ENCODE measurements at places on chromosomes 3 and 15.

- no peak for DNase-seq
Observed at GRCh38 chr15:67869701-67870100, 29.9 kb upstream of the RNU6-1 start.

GRCh38 chr15:39573844-39574243 lies 7.0 kb upstream of the THBS1 start:
- DNase-seq, result no peak

DNA sequence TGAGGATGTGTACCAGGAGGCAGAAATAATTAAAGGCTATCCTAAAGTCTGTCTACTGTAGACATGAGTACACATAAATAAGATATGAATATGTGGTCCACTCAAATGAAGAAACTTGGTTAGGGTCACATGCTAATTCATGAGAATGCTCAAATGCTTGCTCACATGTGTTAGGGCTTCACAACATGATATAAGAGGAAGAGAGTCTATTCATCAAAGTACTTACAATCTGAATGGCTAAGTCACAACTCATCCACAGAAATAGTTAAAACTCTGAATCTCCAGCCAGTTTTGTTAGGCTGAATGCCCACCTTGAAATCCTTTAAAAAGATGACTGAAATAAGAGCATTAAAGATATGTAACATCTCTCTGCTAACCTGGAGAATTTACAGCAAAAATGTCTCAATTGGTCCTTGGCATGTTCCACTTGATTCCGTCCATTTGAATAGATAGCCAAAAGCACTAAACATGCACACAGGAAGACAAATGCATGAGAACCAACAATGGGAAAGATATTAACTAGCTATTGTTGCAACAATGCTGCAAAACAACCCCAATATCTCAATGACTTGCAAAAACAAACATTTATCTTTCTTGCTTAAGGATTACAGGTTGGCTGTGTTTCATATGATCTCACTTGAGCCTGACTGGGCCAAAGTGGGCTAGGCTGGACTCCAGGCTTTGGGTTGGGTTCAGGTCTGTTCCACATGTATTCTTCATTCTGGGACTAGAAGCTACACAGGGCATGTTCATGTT lies 10.6 kb upstream of the TBC1D5 start:
- DNase-seq, result no peak

GRCh38 chr15:80404761-80405553 lies 775 bp downstream of the ARNT2 start:
- no peak for DNase-seq

- no peak for DNase-seq
Observed at GRCh38 chr3:157064402-157064801, 95.5 kb downstream of the CCNL1 start.

GRCh38 chr3:177597311-177598096 lies 400.2 kb upstream of the TBL1XR1 start:
- peak; percentile 21 for DNase-seq

GRCh38 chr3:123290962-123291361 lies 89.2 kb downstream of the SEC22A start:
- no peak for DNase-seq

- no peak for DNase-seq
Observed at GRCh38 chr3:116951610-116952009, 242.0 kb downstream of the TUSC7 start.

DNA sequence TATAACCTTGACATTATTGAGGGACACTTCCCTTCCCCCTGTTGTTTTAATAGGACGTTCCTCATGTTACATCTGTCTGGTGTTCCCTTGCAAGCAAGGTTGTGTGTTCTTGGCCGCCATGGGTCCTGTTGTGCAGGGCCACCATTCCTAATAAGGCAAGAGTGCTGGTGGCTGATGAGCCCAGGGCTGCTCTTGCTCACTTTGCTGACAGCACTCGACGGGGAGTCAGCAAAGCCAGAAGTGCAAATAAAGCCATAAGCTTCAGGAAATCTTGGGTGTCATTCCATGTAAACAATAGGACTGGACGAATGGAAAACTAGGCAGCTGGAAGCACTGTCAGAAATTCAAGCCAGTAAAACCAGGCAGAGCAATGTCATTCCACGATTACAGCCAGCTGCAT lies 75.8 kb downstream of the SQOR start:
- no peak for DNase-seq

DNA sequence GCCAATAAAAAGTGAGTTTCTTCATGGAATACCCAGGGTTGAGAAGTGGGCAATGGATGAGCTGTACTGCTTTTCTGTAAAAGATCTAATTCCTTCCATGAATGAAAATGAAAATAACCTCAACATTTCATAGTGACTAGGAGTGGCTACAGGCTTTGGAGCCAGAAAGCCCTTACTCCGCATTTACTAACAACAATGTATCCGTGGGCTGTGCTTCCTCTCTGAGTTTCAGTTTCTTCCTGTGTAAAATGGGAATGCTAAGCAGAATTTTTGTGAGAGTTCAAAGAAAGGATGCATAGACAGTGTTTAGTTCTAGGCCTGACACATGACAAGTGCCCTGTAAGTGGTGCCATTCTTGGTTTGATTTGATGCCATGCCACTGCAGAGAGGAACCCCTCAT lies 47.5 kb upstream of the TM4SF1 start:
- no peak for DNase-seq

GRCh38 chr3:12560505-12561190 lies 3.8 kb downstream of the MKRN2 start:
- DNase-seq, result peak; percentile 44

GRCh38 chr3:141659821-141660613 lies 78.1 kb upstream of the RNF7 start:
- no peak for DNase-seq

DNA sequence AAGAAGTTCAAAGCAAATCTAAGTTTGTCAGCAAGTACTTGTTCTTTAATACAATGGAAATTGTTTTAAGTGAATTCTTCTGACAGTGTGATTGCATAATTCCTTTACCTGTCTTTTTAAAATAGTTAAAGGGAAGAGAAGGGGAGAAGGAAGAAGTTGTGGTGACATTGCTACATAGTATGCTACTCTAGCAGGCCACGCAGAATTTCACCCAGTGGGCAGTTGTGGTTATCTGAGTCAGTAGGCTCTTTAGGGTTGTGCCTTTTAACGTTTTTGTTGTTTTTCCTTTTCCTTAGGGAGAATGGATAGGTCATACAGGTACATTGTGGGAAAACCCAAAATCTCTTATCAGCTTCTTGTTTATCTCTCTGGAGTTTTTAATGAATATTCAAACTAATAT lies 40.4 kb downstream of the KIF15 start:
- no peak for DNase-seq

All from cerebellar nuclear complex (tissue), 1 donor.